ENCODE measurements at places on chromosomes 1 and 21.

- DNase-seq, result no peak
Observed at GRCh38 chr1:240190881-240191401, 99.3 kb downstream of the FMN2 start.

GRCh38 chr1:10989095-10989494, 23.4 kb upstream of the TARDBP start:
- no peak for DNase-seq

DNA sequence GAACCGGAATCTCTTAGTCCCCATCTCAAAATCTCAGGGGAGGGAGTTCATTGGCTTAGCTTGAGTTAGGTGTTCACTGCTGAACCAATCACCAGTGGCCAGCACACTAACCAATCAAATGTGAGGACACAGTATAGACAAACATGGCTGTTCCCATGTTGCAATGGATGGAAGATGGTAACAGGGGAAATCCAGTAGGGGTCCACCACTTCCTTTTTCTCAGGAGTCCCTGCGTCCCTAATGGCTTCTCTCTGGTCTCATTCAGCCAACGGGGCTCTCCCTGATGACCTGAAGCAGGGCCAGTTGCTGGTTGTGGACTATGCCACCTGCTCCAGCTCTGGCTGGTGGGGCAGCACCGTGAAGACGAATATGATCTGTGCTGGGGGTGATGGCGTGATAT, 9.7 kb downstream of the CELA2B start:
- no peak for DNase-seq

GRCh38 chr1:156880473-156880872, 13.0 kb upstream of the PEAR1 start:
- no peak for DNase-seq

DNA sequence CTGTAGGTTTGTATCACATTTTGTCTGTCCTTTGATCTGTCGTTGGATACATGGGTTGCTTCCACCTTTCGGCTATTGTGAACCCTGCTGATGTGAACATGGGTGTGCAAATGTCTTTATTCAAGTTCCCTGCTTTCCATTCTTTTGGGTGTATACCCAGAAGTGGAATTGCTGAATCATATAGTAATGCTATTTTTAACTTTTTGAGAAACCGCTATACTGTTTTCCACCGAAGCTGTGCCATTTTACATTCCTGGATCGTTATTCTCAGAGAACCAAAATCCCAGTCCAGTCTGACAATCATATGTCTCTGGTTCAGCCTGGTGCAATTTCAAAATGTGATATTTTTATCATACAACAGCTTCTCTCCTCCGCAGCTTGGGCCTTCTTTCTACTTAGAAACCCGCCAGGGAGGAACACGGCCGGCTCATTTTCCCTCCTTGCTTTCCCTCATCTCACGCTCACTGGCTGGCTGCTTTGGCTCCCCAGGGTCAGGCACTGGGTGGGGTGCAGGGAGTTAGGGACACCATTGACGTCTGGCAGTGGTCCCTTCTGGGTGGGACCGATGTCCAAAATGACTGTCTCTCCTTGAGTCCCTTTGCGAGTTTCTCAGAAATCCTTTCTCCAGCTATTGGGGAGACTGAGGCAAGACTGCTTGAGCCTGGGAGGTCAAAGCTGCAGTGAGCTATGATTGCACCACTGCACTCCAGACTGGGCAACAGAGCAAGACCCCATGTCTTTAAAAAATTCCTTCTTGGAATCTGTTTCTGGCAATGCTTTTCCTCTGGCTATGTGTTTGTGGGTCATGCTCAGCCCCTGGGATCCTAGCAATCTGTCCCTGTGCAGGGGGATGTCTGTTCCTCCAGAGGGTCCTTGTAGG, 73.5 kb upstream of the AKT3 start:
- no peak for DNase-seq

DNA sequence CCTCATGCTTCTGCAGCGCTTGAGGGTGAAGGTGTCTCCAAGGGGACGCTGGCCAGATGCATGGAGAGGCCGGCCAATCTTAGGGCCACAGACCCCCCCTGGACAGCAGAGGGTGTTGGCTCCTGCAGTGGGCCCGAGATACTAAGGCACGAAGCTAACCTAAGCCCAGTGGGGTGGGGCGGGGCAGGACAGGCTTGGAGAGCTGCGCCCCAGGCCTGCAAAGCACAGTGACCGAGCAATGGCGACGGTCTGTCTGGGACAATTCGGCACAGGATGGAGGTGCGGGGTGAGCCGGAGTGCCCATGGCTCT, 1.3 kb downstream of the FNDC10 start:
- DNase-seq, result no peak

- DNase-seq, result no peak
Observed at GRCh38 chr1:178960482-178961240, 65.0 kb upstream of the FAM20B start.

GRCh38 chr1:61981870-61982660, 212.6 kb upstream of the L1TD1 start:
- DNase-seq, result no peak

DNA sequence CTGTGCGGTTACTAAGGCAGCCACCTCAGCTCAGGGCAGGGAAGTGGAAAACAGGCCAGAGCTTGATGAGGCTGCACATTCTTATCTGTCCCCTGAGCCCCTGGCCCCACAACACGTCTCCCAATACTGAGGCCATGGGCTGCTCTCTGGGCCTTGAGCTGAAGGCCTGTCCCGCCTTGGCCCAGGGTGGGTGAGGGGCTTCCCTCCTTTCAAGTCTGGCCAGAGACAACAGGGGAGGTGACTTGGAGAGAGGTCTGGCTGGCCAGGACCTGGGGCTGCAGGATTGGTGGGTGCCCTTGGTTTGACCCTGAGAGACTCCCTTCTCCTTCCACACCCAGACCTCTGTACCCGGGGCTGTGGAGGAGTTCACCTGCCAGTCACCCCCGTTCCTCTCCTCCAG, 563.8 kb downstream of the PTPRU start:
- no peak for DNase-seq

DNA sequence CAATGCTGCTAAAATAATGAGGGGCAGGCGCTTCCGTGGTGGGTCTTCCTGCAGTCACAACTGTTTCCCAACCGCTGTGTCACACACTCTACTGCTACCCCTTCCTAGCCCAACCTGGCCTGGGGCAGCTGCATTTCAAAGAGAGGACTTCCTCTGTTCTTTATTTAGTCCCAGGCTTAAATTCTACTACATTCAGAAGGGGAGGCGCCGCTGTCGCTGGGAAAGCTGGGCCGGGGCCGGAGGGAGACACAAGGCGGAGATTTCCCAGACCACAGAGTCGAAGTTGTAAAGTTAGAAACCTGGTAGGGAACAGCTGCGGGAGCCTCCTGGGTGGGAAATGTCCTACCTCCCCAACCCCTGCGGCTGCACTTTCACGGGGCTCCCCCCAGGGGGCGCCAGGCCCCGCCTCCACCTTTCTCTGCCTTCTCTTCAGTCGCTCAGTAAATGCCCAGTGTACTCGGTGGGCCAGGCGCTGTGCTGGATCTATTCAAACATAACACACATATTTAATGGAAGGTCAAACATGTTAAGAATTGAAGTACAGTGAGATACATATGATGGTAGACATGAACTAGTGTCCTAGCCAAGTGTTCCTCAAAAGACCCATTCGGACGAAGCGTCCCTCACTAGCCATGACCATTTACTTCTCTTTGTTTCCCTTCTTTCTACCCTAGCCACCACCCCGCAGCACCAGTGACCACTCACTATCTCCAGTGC, 23.1 kb downstream of the DYRK3 start:
- no peak for DNase-seq

GRCh38 chr1:118615066-118615465, 373.1 kb downstream of the TBX15 start:
- DNase-seq, result no peak

GRCh38 chr1:17170571-17170970, 34.4 kb upstream of the PADI1 start:
- DNase-seq, result no peak

DNA sequence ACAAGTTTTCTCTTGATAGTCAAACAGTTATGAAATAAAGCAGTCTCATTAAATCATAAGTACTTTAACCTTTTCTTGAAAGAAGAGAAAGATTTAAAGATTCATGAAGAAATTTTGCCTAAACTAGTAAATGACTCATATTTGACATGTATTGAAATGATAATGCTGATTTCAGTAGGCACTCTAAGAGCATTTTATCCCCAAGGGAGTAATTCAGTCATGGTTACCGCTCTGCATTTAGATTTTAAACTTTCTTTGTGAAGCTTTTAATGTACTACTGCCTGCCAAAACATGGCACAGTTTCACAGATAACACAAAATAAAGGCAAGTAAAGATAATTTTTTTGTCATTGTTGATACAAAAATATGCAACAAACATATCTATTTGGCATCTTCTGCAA, 6.8 kb downstream of the USH2A start:
- no peak for DNase-seq

- DNase-seq, result no peak
Observed at GRCh38 chr1:221626041-221626440, 115.8 kb downstream of the DUSP10 start.

- no peak for DNase-seq
Observed at GRCh38 chr1:71695821-71696220, 586.5 kb downstream of the NEGR1 start.

GRCh38 chr1:172342584-172343239, 77.8 kb upstream of the C1orf105 start:
- DNase-seq, result no peak

DNA sequence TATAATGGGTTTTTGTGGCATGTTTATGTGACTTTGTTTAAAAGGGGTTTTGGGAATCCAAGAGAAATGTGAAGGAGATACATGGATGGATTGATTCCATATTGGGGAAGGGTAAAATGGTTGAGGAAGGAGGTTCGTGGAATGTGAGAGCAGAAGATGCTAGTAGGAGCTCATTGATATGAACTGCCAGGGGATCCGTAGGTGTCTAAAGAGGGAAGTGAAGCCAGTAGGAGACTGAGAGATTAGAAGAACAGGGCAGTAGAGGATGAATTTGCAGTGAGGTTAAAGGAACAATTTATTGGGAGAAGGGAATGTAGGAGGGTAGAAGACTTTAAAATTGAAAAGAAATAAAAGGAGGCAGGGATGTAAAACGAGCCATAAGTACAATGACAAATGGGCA, 252.6 kb downstream of the GPR52 start:
- DNase-seq, result no peak

DNA sequence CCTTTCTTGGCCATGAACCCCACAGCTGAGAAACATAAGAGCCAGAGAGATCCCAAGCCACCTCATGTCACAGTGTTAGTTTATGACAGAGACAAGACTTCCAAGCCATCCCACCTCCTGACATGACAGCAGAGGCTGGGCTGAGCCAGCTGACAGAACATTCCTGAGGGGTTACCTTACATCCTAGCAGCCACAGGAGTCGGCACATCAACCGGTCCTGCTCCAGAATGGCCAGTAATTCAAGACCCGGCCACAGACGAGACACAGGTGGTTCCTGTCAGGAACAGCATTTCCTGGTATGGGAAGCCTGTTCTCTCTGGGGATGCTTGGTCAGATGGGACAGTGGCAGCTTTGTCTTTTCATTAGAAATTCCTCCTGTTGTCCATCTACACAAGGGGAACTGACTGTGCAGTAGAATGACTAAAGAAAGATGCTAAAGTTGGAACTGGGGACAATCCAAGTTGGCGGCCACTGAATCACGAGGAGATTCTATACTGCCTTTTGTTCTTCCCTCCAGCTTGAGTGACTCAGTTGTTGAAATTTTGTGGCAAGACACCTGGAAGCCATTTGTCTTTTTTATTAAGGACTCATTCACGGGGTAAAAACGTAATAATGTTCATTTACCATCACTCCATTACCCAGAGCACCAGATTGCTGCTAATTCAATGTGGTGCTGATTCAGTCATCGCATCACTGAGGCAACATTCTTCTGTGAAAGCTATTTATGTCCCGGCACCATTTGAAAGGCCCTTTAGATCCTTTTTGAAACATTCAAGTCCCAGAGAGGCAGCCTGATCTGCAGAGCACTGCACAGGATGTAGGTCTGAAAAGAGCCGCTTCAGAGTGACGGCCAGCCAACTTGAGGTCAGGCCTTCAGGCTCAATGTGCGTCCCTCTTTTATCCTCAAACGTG, 37.2 kb upstream of the NPL start:
- no peak for DNase-seq

- DNase-seq, result no peak
Observed at GRCh38 chr1:13722808-13723360, 22.9 kb downstream of the PRDM2 start.

DNA sequence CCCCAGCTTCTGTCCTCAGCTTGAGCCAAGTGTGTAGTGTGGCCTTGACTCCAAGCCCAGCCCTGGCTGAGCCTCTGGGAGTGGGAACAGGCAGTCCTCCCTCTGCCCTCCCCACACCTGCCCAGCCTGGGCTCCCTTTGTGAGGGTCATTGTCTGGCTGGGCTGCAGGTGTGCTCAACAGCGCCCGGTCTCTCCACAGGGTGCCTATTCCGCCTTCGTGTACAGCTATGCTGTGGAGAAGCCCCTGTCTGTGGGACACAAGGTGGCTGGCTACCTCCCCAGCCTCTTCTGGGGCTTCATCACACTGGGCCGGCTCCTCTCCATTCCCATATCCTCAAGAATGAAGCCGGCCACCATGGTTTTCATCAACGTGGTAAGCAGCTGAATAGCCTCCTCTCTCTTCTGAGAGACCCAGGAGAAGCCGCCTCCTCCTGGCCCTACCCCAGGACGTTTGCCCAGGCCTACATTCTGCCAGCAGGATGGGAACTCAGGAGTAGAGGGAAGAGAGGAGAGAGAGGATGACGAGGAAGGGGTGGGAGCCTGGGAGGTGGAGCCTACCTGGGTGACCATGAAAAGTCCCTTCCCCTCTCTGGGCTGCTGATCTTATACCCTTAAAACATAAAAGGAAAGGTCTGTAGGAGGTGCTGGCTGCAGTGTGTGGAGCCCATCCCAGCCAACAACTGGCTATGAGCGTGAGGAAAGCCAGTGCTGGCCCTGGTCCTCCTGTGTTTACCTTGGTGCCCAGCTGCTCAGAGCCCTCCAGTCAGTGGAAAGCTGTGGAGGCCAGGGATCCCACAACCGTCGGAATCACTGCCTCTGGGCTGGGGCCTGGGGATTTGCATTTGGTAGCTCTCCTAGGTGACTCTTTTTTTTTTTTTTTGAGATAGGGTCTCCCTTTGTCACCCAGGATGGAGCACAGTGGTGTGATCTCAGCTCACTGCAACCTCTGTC, 45.7 kb downstream of the ELK4 start:
- DNase-seq, result no peak

GRCh38 chr1:104294259-104294658, 544.6 kb downstream of the AMY1C start:
- no peak for DNase-seq

GRCh38 chr1:73862355-73862754, 335.6 kb downstream of the LRRIQ3 start:
- no peak for DNase-seq

- DNase-seq, result no peak
Observed at GRCh38 chr1:65255035-65255655, 54.2 kb upstream of the DNAJC6 start.

DNA sequence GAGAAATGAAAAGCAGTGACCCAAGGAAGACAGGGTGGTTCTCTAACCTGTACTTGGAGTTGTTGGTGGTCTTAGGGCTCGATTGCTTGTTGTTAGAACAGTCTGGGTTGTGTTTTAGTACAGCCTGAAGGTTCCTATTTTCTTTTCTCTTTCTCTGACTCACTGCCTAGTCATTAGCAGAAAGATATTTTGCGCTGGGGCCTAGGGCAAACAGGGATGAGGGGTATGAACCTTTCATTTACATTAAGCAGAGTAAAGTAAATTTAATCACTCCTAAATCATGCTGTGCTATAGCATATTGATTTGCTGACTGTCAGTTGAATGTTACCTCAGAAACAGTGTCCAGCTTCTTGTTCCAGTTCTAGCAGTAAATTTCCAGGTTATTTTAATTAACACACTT, 197.2 kb downstream of the RWDD3 start:
- DNase-seq, result no peak

GRCh38 chr1:67367370-67368045, 59.8 kb downstream of the IL12RB2 start:
- no peak for DNase-seq
